MCF 10A (cell line): ENCODE measurements at places on chromosomes 6 and 20.

GRCh38 chr20:60372822-60373221 is 414.6 kb downstream of the CDH26 start:
- DNase-seq, result no peak

DNA sequence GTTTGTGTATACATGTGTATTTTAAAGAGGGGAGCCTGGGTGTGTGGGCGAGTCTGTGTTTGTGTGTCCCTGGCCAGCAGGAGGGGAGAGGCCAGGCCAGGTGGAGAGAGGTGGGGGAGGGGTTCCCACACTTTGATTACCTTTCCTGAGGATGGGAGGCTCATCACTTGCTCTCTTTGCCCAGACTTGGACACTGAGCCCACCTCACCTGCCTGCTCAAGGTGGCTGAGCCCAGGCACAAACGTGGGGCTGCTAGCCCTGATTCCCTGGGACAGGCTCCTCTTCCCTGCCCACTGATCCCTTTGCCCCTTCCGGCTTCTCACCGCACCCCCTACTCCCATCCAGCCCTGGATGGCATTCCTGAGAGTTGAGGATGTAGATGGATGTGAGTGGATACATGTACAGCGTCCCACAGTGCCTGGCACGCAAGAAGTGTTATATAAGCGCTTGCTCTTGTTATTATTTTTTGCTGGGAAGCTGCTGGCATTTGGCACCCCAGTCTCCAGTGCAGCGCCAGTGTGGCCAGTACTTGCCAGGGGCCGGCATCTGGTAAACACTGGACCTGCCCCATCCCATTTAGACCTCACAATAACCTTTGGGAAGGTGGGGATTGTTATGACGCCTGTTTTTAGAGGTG is 2.7 kb downstream of the CEBPB start:
- peak; percentile 43 for DNase-seq

GRCh38 chr6:137931849-137932465 is 64.9 kb downstream of the TNFAIP3 start:
- DNase-seq, result no peak

DNA sequence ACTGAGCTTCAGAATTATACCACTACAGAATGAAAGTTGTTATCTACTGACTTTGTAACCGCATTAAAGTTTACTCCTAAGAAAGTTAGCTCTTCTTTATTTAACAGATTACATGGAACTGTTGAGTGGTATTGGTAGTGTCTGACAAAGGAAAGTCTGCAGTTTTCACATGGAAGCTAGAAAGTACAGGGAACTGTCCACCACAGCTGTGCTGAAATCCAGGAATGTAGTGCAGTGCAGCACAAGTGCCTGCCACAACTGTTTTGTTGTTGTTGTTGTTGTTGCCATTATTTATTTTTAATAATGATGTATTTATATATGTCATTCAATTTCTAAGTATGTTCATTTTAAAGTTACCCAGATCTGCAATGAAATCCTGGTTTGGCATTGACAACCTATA is 464.9 kb downstream of the TBC1D32 start:
- peak; percentile 45 for DNase-seq

DNA sequence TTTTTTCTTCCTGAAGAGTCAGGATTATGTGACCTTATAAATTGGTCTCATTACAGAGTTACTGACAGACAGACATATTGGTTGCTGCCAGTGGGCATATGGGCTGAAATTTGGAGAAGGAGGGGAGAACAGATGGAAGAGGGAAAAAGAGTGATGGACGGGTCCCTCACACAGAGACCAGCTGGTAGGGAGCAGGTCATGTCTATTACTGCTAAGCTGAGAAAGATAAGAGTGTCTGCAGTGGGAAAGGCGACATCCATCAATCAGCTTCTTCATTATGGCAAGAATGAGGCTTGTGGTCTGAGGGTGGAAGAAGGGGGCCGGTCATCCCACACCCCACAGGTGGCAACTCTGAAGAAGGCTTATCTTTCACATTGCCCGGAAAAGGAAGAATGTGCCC is 353.8 kb upstream of the RSPO3 start:
- DNase-seq, result no peak

GRCh38 chr20:57076152-57076652 is 190.2 kb downstream of the BMP7 start:
- DNase-seq, result peak; percentile 77

GRCh38 chr6:36757206-36757605 is 59.6 kb downstream of the RAB44 start:
- no peak for DNase-seq

GRCh38 chr6:158222066-158222465 is 53.9 kb downstream of the GTF2H5 start:
- no peak for DNase-seq

GRCh38 chr20:62875419-62876361 is 14.1 kb upstream of the TCFL5 start:
- DNase-seq, result peak; percentile 82

DNA sequence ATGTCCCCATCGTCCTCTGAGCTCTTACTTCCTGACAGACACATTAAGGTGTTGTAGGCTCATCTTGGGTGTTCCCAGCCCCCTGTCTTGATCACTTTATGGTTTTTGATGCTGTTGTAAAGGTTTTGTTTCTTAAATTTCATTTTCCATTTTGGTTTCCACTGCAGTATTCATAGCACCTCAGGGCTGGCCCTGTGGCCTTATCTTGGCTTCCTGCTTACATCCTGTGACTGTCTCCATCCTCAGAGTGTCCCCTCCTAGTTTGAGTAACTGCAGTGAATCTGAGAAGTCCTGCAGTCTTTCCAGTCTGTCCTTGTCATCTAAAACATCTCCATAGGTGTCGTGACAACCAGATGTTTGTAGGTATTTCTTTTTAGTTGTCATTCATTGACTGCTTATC is 50.9 kb downstream of the JARID2 start:
- DNase-seq, result no peak

DNA sequence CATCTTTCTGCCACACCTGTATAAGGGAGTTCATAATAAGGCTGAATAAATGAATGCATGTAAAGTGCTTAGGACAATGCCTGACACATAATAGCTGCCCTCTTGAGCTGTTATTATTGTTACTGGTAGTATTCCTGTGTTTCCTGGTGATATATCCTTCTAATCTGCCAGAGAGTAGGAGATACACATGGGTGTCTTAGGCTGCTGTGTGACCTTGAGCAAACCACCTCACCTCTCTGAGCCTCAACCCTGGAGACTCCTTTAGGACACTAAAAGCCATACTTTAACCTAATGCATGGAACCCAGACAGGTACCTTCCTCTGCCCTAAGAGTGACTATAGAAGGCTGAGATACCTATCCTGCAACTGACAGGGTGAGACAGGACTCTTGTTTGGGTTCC is 7.6 kb downstream of the SCRT2 start:
- no peak for DNase-seq

DNA sequence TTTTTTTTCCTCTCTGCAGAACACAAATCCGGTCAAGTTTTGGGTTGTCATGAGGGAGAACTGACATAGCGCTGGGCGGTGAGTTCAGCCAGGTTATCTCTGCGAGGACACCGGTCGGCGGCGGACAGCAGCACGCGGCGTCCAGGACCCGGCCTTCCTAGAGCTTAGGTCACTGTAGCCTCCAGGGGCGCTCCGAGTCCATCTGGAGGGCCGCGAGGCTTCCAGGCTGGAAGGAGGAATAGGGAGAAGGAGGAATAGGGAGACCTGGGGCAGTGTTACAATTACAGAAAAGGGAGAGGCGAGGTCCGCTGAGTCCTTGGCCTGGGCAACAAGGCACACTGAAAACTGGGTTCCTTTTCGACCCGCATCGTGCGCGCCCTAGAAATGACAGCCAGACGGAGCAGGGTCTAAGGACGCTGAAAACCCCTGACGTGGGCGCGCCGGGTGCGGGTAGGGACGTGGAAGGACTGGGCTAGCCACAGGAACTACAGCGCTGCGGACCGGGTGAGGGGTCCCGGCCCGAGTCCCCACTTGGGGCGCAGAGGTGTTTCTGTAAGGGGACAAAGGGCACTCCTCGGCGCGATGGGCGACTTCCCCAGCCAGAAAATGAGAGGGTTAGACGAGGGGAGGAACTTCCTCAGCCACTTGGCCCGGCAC is 536 bp upstream of the FNDC1 start:
- no peak for DNase-seq

GRCh38 chr20:43666376-43667328 is at the start of gene MYBL2:
MYBL2 (plus strand) TSS chr20:43667114; CDS start chr20:43667284, 170 bp downstream.
- DNase-seq, result peak; percentile 67

DNA sequence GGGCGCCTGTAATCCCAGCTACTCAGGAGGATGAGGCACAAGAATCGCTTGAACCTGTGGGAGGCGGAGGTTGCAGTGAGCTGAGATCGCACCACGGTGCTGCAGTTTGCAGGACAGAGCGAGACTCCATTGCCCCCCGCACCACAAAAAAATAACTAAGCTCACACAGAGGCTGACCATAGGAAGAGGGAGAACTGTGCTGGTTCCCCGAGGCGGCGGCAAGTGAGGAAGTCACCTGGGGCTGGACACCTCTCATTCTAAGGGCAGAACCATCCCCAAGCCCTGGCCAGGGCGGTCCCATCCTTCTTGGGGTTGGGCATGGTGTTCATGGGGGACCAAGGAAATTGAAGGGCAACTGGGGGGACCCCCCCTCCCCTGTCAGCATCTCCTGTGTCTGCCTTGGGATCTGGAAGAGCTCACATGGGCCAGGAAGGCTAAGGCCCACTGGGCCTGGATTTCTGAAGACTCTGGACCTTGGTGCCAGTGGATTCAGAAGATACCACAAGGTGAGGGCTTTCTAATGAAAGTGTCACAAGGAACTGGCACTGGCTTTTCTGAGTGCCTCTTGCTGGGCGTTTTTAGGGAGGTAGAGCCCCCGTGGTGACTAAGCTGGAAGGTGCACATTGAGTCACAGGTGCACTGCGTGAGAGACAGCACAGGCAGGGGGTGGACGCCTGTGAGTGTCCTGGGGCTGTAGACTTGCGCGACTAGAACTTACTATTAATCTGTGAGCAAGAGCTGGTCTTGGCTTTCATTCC is 11.5 kb downstream of the IRF4 start:
- peak; percentile 31 for DNase-seq

DNA sequence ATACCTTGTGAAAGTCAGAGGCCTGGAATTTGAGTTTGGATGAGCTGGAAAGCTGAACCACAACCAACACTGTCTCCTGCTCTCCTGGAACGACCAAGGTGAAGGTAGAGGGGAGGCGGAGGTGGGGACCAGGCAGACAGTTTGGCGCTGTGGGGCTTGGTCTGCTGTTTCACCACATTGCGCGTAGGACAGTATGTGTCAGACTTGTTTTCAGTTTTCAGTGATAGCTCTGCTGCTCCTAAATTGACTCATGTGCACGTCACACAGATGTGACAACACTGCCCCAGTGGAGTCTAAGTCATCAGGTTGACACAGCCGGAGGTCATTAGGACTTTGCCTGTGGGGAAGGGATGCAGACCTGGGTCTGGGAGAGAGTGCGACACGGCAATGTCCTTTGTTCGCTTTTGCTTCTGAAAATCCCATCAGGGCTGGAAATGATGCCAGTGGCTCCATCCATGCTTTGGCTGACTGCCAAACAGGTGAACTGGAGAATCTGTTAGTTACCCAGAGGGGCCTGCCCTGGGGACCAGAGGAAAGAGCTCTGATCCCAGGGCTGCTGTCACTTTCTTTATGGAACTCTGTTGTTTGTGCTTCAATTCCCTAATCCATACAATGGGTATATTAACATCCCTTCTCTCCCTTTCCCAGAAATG is 255.5 kb downstream of the CDC5L start:
- peak; percentile 75 for DNase-seq

DNA sequence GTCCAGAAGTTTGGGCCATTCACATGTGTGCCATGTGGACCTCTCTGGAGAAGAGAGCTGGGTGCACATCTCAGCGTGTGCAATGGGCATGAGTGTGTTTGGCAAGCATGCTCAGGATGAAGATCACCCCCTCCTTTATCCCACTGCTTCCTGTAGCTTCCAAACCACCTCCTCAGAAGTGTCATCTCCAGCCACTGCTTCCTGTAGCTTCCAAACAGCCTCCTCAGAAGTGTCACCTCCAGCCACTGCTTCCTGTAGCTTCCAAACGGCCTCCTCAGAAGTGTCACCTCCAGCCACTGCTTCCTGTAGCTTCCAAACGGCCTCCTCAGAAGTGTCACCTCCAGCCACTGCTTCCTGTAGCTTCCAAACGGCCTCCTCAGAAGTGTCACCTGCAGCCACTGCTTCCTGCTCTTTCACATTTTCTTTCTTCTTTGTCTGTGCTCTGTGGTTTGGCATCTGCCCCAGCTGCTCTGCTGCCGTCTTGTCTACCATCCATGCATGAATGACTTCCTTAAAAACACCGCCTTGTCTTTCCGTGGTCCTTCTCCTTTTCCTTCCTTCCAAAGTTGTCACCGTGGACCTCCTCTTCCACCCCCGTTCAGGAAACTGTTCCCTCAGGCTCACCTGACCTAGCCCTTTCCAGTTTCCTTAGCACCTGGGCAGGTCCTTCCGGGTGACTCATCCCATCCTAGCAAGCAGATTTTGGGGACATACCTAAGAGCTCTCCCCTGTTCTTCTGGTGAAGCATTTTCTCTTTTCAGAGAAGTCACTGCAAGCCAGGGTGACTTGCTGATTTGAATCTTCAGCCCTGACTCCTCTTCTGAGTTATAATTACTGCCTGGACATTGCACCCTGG is 43.5 kb upstream of the TIAM2 start:
- peak; percentile 35 for DNase-seq

- DNase-seq, result no peak
Observed at GRCh38 chr6:9009931-9010330, 574.6 kb upstream of the SLC35B3 start.

- no peak for DNase-seq
Observed at GRCh38 chr6:55950071-55950814, 74.9 kb upstream of the BMP5 start.

DNA sequence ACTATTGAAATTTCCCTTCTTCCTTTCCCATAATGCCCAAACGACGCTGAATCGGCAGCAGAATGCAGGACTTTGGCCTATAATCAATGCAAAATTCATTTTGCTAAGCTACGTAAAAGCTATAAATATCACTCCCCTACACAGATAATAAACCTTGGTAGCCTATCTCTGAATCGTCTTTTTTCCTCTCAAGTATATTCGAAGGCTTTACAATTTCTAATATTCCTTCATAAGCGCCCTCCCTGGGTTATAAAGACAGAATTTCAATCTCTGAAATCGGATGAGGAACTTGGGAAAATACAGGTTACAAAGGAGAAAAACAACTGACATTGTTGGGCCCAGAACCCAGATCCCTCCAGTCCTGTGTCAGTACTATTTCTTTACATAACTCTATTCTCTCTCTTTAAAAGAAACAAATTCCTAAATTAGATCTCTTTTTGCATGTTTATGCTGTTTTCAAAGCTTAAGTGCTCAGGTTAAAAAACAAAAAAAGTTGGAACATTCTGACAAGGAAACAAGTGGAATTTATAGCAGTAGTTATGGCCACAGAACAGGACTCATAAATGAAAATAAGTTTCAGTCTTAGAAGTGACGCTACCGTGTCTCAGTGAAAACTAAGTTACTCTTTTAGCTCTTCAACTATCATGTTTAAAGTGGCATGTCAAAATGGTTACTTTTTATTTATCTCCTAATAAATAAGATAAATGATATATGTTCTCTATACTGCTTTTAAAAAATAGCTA is 84.5 kb downstream of the SESN1 start:
- DNase-seq, result no peak

GRCh38 chr6:64034910-64035655 is 399.5 kb downstream of the PHF3 start:
- DNase-seq, result peak; percentile 75
